Panc1 (cell line): ENCODE measurements at places on chromosomes 2 and 18.

- no peaks in the 10 kb centered on the region for H3K27me3 ChIP-seq
- peak overlapping the region; percentile 71 for H3K27ac ChIP-seq
- DNase-seq: no peak
These were observed 675 bp upstream of the MLPH start for GRCh38 chr2:237486334-237486818.

GRCh38 chr18:61946449-61946848 is 53.6 kb upstream of the RNF152 start:
- no peak overlapping the region for H3K27ac ChIP-seq
- no peaks in the 10 kb centered on the region for H3K36me3 ChIP-seq
- no peaks in the 10 kb centered on the region; the same call in 1 of the 2 replicates for H3K27me3 ChIP-seq
- H3K4me1 ChIP-seq: no peaks in the 10 kb centered on the region
- no peak overlapping the region for H3K4me3 ChIP-seq

DNA sequence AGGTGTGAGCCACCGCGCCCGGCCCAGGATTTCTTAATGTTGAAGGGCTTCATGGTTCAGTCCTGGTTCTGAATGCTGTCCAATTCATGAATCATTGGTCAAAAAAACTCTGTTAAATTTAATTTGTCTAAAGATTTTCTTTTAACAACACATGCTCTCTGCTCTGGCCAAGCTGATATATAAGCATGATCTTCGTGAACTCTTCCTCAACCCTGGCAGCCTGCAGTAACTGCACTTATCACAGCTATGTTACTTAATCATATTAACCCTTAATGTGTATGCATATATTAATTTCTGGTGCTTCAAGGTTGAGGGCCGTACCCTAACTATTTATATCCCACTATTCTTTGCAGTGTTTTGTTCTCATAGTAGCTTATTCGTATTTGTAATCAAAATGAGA is 29.4 kb upstream of the FRZB start:
- no peak for DNase-seq
- no peak overlapping the region for H3K4me3 ChIP-seq
- no peaks in the 10 kb centered on the region for H3K27me3 ChIP-seq
- H3K36me3 ChIP-seq: no peaks in the 10 kb centered on the region
- H3K4me1 ChIP-seq: no peaks in the 10 kb centered on the region
- no peak overlapping the region for H3K27ac ChIP-seq

DNA sequence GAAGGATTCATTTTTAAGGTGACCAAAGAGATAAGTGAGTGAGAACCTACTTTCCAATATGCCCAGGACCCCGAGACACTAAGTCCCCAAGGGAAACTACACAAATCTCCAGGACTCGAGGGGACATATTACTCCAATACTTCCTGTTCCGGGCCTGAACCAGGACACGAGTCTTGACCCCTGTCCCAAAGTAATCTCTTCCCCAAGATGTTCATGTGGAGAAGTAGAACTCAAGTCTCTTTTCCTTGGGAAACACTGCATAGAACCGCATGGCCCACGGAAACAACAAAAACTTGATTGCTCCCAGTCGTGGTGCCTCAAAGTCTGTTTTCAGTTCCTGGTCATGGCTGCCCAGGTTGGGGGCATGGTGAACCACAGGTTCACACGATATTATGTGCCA is 87.2 kb upstream of the ZEB2 start:
- no peaks in the 10 kb centered on the region for H3K36me3 ChIP-seq
- no peak overlapping the region for H3K4me3 ChIP-seq
- no peak overlapping the region for H3K27ac ChIP-seq
- no peaks in the 10 kb centered on the region for H3K27me3 ChIP-seq
- no peak for DNase-seq
- no peaks in the 10 kb centered on the region for H3K4me1 ChIP-seq

DNA sequence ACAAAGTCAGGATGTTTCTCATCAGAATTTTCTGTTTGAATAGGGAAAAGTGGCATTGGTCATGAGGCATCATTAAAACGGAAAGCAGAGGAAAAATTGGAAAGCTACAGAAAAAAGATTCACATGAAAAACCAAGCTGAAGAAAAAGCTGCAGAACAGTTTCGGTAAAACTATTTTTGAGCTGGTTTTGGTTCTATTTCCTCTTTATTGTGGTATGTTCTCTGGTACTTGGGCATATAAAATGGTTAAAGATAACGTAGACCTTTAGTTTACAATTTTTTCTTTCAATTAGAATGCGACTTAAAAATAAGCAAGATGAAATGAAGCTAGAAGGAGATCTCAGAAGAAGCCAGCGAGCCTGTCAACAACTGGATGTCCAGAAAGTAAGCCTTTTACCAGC is 7.6 kb downstream of the GPATCH11 start:
- H3K36me3 ChIP-seq: peaks cover 7% of the 10 kb centered on the region
- H3K4me1 ChIP-seq: no peaks in the 10 kb centered on the region
- H3K27ac ChIP-seq: no peak overlapping the region
- no peak for DNase-seq

DNA sequence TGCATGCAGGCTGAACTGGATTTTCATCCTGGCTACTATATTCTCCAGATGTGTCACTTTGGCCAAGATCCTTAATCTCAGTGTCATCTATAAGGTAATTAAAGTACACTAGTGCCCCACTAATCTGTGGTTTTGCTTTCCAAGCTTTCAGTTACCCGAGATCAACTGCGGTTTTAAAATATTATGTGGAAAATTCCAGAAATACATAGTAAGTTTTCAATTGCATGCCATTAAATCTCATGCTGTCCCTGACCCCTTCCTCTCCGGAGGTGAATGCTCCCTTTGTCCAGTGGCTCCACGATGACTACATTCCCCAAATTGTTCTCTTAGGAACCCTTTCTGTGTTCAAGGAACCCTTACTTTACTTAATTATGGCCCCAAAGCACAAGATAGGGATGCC is 5.3 kb upstream of the TYMS start:
- H3K27me3 ChIP-seq: no peaks in the 10 kb centered on the region
- no peaks in the 10 kb centered on the region; the same call in 1 of the 2 replicates for H3K36me3 ChIP-seq
- H3K27ac ChIP-seq: peak overlapping the region; percentile 52
- peaks cover 35% of the 10 kb centered on the region for H3K4me1 ChIP-seq
- no peak overlapping the region for H3K4me3 ChIP-seq
- no peak for DNase-seq

DNA sequence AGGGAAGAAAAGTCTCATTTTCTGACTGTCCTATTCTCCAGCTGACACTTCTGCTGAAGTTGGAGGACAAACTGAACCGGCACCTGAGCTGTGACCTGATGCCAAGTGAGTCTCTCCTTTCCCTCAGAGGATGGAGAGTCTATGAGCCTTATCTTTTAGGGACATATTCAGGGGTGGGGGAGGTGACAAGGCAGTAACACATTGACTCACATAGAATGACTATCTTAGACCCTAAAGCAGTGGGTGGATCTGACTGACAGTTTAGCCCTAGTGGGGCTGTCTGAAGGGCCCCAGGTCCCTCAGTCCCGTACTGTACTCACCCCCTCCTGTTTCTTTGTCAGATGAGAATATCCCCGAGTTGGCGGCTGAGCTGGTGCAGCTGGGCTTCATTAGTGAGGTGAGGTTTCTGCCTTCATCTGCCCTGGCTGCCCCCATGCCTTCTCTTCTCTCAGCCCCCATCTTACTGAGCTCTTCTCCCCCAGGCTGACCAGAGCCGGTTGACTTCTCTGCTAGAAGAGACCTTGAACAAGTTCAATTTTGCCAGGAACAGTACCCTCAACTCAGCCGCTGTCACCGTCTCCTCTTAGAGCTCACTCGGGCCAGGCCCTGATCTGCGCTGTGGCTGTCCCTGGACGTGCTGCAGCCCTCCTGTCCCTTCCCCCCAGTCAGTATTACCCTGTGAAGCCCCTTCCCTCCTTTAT is 805 bp upstream of the KRTCAP3 start:
- H3K36me3 ChIP-seq: peaks cover 13% of the 10 kb centered on the region
- H3K4me3 ChIP-seq: no peak overlapping the region
- H3K27me3 ChIP-seq: no peaks in the 10 kb centered on the region
- no peak overlapping the region for H3K27ac ChIP-seq
- DNase-seq: no peak

- H3K27me3 ChIP-seq: no peaks in the 10 kb centered on the region
- DNase-seq: no peak
- H3K36me3 ChIP-seq: no peaks in the 10 kb centered on the region
- H3K27ac ChIP-seq: no peak overlapping the region
These were observed 344.9 kb downstream of the TSN start for GRCh38 chr2:122100346-122100745.

- no peaks in the 10 kb centered on the region for H3K36me3 ChIP-seq
- DNase-seq: peak; percentile 45
- H3K4me1 ChIP-seq: peaks cover 15% of the 10 kb centered on the region
- H3K27ac ChIP-seq: peak overlapping the region; percentile 67
- no peak overlapping the region for H3K4me3 ChIP-seq
- no peaks in the 10 kb centered on the region for H3K27me3 ChIP-seq
These were observed 98.2 kb upstream of the B3GNT7 start for GRCh38 chr2:231297108-231297908.

GRCh38 chr2:8190279-8190678 is 491.6 kb upstream of the ID2 start:
- H3K36me3 ChIP-seq: no peaks in the 10 kb centered on the region
- H3K4me3 ChIP-seq: no peak overlapping the region
- DNase-seq: no peak
- H3K27ac ChIP-seq: no peak overlapping the region
- no peaks in the 10 kb centered on the region for H3K4me1 ChIP-seq

- H3K27ac ChIP-seq: no peak overlapping the region
- DNase-seq: no peak
- no peaks in the 10 kb centered on the region for H3K27me3 ChIP-seq
- no peaks in the 10 kb centered on the region for H3K4me1 ChIP-seq
- no peaks in the 10 kb centered on the region for H3K36me3 ChIP-seq
- no peak overlapping the region for H3K4me3 ChIP-seq
These were observed 148.8 kb downstream of the PTGR3 start for GRCh38 chr18:75060185-75060584.

GRCh38 chr2:152755029-152755428 is 36.6 kb downstream of the ARL6IP6 start:
- H3K4me1 ChIP-seq: no peaks in the 10 kb centered on the region
- H3K4me3 ChIP-seq: no peak overlapping the region
- peaks cover 19% of the 10 kb centered on the region; the same call in 1 of the 2 replicates for H3K36me3 ChIP-seq

DNA sequence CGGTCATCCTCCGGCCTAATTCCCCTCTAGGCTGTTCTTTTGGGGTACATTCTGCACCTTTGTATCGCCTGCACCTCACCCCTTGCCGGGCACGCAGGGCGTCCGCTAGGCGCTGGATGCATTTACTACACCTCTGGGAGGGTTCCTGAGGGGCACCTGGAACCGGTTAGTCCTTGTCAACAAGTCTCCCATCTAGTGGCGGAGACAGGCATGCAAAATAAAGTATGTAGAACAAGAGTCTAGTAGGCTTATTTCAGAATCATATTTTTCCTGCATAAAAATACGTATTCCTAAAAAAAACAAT is 705 bp upstream of the TEX261 start:
- no peaks in the 10 kb centered on the region for H3K27me3 ChIP-seq
- H3K4me3 ChIP-seq: peak overlapping the region; percentile 88
- H3K4me1 ChIP-seq: peaks cover 7% of the 10 kb centered on the region
- peaks cover 2% of the 10 kb centered on the region; the same call in 1 of the 2 replicates for H3K36me3 ChIP-seq
- H3K27ac ChIP-seq: no peak overlapping the region

- H3K4me1 ChIP-seq: no peaks in the 10 kb centered on the region
- H3K4me3 ChIP-seq: no peak overlapping the region
- H3K27me3 ChIP-seq: no peaks in the 10 kb centered on the region
- DNase-seq: no peak
These were observed 3.3 kb downstream of the CHRNA1 start for GRCh38 chr2:174760845-174761473.

DNA sequence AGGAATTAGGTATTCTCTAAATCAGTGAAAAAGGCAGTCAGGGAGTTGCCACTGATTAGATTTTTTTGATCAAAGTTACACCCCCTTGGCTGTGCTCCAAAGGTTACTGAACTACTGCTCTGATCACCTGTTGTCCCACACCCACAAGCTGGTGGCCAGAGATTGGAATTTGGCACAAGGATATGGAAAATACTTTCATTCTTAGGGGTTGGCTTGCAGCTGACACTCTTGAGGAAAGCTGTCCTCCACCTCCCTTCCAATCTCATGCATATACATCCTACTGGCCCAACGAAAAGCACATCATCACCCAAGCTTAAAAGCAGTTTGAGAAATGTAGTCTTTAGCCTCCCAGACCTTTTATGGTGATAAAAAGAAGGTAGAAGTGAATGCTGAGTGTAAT is 329.5 kb upstream of the CHAC2 start:
- no peaks in the 10 kb centered on the region for H3K36me3 ChIP-seq
- no peaks in the 10 kb centered on the region for H3K27me3 ChIP-seq
- no peak for DNase-seq
- H3K27ac ChIP-seq: no peak overlapping the region

- H3K36me3 ChIP-seq: no peaks in the 10 kb centered on the region
- H3K4me1 ChIP-seq: peaks cover 10% of the 10 kb centered on the region
- DNase-seq: no peak
- no peak overlapping the region for H3K27ac ChIP-seq
- no peak overlapping the region for H3K4me3 ChIP-seq
- no peaks in the 10 kb centered on the region for H3K27me3 ChIP-seq
These were observed 37.5 kb downstream of the DDX18 start for GRCh38 chr2:117851969-117852368.

GRCh38 chr2:60149176-60149575 is 404.3 kb downstream of the BCL11A start:
- H3K4me1 ChIP-seq: no peaks in the 10 kb centered on the region
- DNase-seq: no peak
- H3K36me3 ChIP-seq: no peaks in the 10 kb centered on the region
- H3K27me3 ChIP-seq: peaks cover 4% of the 10 kb centered on the region; the same call in 1 of the 2 replicates

- H3K27ac ChIP-seq: peak overlapping the region; percentile 81
- H3K4me1 ChIP-seq: peaks cover 64% of the 10 kb centered on the region
- DNase-seq: no peak
These were observed 117.7 kb upstream of the MCFD2 start for GRCh38 chr2:47033102-47033880.

DNA sequence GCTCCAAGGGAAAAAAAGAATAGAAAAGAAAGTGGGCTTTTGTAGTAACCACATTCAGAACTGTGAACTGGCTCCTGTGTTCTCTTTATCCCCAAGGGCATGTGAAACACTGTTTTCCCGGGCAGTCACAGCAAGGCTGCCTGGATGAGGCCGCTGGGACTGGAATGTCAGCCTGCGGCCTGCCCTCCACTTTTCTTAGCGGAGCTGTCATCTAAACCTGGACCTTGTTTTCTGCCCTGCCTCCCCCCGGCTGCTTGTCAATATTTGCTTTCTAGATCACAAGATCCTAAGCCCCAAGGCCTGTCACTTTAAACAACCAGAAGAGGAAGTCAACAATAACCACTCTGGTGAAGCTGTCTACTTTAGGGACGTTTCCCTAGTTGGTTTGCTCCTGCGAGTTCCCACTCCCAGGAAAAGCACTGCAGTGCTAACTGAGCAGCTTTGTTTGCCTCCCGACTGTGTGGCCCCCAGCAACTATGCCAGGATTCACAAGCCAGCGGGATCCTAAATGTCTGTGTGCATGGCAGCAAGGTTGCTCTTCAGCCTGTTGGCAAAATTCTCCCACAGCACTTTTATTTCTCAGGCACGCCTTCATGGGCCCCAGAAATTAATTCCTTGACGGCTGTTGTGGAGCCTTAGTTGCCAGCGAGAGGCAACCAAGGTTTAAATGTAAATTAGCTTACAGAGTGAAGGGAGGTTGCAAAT is 30.6 kb downstream of the SOWAHC start:
- H3K36me3 ChIP-seq: no peaks in the 10 kb centered on the region
- H3K27ac ChIP-seq: peak overlapping the region; percentile 34; the same call in 1 of the 2 replicates
- H3K4me3 ChIP-seq: no peak overlapping the region
- H3K27me3 ChIP-seq: no peaks in the 10 kb centered on the region
- DNase-seq: no peak
- peaks cover 14% of the 10 kb centered on the region for H3K4me1 ChIP-seq

- no peak overlapping the region for H3K4me3 ChIP-seq
- H3K27me3 ChIP-seq: no peaks in the 10 kb centered on the region
- no peak overlapping the region for H3K27ac ChIP-seq
- no peaks in the 10 kb centered on the region for H3K4me1 ChIP-seq
- H3K36me3 ChIP-seq: no peaks in the 10 kb centered on the region
These were observed 91.5 kb downstream of the GALNT13 start for GRCh38 chr2:153963256-153963655.
